ENCODE measurements at places on chromosomes 13 and 19.
A peak's percentile ranks its signal among the peaks of the same experiment; 100 is the strongest.

- DNase-seq: no peak
These were observed 8.8 kb downstream of the RRAS start for GRCh38 chr19:49631014-49631588.

DNA sequence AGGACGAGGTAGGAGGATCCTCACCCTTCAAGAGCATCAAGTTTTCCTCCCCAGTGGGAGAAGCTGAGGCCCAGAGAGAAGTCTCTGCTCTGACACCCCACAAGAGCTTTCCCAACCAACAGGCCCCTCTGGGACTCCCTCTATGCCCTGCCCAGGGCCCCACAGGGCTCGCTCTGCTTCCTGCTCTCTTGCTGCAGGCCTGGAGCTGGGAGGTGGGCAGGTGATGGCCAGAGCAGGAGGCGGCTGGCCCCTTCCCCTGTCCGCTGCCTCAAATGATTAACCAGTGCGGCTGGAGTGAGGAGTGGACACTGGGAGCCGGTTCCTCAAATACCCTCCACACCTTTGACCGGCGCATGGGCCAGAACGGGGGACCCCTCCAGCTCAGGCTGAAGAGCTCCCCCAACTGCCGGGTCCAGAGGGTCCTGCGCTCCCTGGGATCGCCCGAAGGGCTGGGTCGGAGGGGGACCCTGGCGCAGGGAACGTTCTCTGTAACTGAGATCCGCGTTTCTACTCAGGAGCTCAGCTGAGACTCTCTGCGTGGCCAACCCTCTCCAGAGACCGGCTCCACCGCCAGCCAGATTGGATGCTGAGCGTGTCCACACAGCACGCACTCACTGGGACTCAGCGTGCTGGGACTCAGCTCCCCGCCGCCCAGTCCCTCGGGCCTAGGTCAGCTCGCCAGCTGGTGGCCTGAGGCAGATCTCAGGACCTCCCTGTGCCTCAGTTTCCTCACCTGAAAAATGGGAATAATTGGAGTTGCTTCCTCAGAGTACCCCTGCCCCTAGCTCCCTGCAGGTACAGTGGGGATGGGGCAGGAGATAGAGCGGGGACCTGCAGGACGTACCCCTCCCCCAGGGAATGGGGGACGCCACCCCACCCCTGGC, 6.7 kb upstream of the ONECUT3 start:
- no peak for DNase-seq

DNA sequence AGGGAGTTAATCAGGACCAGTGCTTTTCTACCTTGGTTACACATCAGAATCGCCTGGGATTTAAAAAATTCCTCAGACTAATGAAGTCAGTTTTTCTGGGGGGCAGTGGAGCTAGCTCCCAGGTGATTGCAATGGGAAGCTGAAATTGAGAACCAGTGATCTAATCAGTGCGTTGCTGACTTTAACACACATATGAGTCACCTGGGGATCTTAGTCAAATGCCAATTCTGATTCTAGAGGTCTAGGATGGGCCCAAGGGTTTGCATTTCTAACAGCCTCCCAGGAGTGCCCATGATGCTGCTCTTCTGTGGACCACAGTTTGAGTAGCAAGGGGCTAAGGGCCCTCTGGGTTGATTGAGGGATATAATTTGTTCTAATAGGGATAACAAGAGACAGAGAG, 54.5 kb downstream of the KL start:
- DNase-seq: no peak

DNA sequence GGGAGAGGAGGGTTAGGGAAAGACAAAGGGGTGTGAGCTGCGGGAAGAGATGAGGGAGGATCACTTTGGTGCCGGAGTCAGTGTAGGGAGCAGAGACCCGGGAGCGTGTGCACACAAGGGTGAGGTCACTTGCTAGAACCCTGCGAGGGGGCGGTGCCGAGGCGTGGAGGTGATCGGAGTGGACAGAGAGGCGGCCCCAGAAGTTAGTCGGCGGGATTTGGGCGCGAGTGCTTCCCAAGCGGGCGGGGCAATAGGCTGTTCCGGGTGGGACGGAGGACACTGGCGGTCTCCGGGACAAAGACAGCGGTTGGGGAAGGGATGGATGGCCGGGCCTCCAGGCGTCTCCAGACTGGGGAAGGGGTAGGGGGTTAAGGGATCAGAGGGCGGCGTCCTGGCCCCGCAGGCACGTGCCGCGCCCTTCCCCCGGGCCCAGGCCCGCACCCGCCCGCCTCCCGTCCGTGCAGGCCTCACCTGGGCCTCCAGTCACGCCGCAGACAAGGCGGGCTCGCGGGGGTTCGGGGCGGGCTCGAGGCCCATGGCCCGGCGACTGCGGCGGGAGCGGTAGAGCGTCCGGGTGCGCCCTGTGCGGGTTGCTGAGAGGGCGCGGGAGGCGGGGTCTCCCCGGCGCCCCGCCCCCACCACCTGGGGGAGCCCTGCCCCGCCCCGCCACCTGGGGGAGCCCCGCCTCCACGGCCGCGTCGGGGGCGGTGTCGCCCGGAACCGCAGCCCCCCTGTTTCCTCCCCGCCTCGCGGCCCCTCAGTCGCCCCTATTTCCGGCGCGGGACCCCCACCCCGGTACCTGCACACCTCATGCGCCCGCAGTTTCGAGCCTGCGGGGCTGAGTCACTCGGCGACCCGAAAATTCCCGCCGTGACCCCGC, at the start of gene LPAR2:
TSS of gene LPAR2 (minus strand) at position 600 of the 880 bp plus-strand sequence. CDS start 945 bp downstream, outside the sequence.
- peak; percentile 53 for DNase-seq

- no peak for DNase-seq
These were observed 11.5 kb downstream of the TM6SF2 start for GRCh38 chr19:19261350-19262189.

GRCh38 chr19:14369399-14370168, 11.7 kb upstream of the ADGRE5 start:
- peak; percentile 76 for DNase-seq

GRCh38 chr19:42069619-42070351, at the start of gene GRIK5:
Gene GRIK5 (minus strand): TSS chr19:42070206. CDS start chr19:42065770, 4,436 bp downstream.
- no peak for DNase-seq

DNA sequence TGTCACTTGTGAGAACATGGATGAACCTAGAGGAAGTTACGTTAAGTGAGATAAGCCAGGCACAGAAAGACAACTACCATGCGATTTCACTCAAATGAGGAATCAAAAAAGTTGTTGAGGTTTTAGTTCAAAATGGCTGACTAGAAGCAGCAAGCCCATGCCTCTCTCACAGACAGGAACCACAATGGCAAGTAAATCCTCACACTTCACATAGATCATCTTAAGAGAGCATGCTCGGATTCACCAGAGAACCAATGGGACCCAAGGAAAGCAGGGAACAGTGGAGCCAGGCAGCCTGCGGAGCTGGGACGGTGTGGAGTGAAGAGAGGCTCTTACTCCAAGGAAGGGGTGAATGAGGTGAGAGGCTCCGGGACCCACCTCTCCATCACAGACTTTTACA, 581.0 kb downstream of the UQCRFS1 start:
- no peak for DNase-seq

GRCh38 chr19:29214411-29214810, 1.5 kb upstream of the UQCRFS1 start:
- no peak for DNase-seq

GRCh38 chr13:112851107-112852038, 117.6 kb upstream of the MCF2L start:
- no peak for DNase-seq

GRCh38 chr13:47114030-47114429, 217.2 kb upstream of the HTR2A start:
- no peak for DNase-seq

DNA sequence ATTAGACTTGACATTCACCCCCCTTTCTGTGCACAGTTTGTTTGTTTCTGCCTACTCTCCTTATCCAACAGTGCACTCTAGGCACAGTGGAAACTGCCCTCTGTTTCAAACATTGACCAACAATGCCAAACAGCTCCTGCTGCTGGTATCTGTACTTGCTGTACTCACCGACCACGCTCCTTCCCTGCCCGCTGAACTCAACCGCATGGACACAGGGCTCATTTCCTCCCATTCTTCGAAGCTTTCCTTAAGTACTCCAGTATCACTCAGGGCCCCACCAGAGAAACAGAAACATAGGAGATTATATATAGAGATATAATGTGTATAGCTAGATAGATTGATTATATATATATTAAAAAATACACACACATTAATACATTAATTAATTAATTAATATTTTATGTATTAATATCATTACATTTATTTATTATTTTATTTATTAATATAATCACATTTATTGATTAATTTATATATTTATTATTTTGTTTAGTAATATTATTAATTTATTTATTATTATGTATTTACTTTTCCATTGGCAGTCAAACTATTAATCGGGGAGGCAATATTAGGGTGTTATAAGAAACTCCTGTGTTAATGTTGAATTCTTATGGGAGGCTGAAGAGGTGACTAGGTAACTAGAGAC, 1528.2 kb downstream of the EFNB2 start:
- no peak for DNase-seq

DNA sequence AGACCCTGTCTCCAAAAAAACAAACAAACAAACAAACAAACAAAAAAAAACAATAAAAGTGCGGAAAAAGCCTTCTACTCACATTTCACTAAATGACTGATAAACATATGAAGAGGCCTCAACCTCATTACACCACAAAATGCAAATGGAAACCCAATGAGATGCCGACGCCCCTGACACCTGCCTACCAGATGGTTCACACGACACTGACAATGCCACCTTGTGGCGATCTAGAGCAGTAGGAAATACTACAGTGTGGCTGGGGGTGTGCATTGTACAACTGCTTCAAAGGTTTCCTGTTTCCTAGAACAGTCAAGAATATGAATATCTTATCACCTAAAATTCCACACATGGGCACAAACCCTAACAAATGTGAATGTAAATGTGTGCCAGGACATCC, 14.0 kb downstream of the SCGB2B2 start:
- no peak for DNase-seq

- no peak for DNase-seq
These were observed 7.0 kb upstream of the HCN2 start for GRCh38 chr19:582497-583197.

- DNase-seq: no peak
These were observed 11.9 kb downstream of the ZIC5 start for GRCh38 chr13:99959540-99960230.

DNA sequence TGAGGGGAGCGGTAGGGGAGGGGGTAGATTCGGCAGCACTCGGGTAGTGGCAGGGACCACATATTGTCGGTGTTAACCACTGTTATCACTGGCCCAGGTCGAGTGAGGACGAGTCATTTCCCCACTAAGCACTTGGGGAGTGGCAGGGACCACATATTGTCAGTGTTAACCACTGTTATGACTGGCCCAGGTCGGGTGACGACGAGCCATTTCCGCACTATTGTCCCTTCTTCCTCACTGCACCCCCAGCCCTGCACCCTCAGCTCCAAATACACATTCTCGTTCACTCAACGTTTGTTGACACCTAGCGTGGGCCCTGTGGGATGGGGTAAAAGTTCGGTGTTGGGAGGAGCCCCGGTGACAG, 467 bp upstream of the CLN5 start:
- peak; percentile 49 for DNase-seq

GRCh38 chr19:14073925-14074838, 1.6 kb downstream of the MISP3 start:
- no peak for DNase-seq

GRCh38 chr13:37685206-37685605, 86.6 kb upstream of the POSTN start:
- no peak for DNase-seq

DNA sequence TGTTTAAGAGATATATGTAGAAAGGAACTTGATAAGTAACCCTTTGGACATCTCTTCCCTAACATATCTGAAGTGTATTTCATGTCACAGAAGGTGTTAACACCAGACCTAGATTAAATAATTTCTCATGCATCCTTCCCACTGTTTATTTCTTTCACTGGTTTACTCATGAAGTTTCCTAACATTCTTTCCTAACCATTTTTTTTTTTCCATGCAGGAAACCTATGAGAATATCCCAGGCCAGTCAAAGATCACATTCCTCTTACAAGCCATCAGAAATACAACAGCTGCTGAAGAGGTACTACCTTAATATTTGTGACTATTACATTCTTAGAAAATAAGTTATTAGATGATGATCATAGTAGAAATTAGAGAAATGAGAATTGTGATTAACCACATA, 28.8 kb downstream of the IPO5 start:
- no peak for DNase-seq

DNA sequence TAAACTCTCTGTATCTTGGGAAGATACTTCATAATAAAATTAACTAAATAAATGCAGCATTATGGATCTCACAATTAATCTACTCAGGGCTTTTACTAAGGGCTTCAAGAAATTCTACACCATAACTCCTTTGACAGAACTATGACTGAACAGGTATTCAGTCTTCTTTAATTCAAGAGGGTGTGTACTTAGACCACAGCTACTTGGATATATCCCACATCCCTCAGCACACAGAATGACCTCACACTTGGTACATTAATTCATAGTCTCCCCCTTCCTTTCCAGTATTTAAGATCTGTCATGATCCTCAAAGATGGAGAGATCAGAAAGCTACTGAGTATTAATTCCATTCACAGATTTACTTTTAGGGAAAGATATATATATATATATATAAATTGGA, 11.6 kb downstream of the DIAPH3 start:
- DNase-seq: no peak

GRCh38 chr19:40588110-40588854, 11.6 kb downstream of the SHKBP1 start:
- no peak for DNase-seq

DNA sequence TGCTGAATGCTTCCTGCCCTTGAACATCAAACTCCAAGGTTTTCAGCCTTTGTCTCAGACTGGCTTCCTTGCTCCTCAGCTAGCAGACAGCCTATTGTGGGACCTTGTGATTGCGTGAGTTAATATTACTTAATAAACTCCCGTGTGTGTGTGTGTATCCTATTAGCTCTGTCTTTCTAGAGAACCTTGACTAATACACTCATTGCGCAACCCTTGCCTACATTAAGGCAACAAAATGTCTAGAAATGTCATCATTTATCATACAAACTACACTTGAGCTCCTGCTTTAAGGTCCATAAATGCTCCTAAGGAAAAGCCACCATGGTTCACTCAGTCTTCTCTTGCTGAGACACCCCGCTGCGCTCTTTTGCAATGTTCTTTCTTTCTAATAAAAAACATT, 2861.0 kb downstream of the PCDH9 start:
- no peak for DNase-seq

- no peak for DNase-seq
These were observed 905.0 kb downstream of the GPC5 start for GRCh38 chr13:92303428-92303827.

- DNase-seq: no peak
These were observed 1436.8 kb upstream of the PCDH9 start for GRCh38 chr13:68666774-68667397.

- DNase-seq: no peak
These were observed 77.6 kb downstream of the KDM4B start for GRCh38 chr19:5046339-5047039.

DNA sequence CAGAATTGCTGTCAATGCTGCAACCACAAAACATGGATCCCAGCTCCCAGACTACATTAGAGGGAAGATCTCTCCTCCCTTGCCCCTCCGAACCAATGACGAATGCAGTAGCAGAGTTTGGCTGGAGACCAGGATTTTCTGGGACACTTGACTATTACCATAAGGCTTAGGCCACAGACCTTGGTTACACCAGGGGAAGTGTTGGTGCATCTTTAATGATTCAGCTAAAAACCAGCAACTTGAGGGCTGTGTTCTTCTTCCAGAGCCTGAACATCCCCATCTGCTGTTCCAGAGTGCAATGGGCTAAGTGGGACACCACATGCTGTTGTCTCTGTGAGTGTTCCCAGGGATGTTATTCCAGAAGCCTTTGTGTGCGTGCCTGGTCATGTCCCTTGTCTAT, 528.2 kb downstream of the LMO7 start:
- no peak for DNase-seq

- DNase-seq: no peak
These were observed 1.7 kb downstream of the MIER2 start for GRCh38 chr19:342801-343421.

GRCh38 chr13:52034616-52035226, 10.2 kb downstream of the UTP14C start:
- DNase-seq: no peak
